Effector memory CD4-positive, alpha-beta T cell (primary cell): ENCODE measurements at places on chromosomes 16 and 17.

DNA sequence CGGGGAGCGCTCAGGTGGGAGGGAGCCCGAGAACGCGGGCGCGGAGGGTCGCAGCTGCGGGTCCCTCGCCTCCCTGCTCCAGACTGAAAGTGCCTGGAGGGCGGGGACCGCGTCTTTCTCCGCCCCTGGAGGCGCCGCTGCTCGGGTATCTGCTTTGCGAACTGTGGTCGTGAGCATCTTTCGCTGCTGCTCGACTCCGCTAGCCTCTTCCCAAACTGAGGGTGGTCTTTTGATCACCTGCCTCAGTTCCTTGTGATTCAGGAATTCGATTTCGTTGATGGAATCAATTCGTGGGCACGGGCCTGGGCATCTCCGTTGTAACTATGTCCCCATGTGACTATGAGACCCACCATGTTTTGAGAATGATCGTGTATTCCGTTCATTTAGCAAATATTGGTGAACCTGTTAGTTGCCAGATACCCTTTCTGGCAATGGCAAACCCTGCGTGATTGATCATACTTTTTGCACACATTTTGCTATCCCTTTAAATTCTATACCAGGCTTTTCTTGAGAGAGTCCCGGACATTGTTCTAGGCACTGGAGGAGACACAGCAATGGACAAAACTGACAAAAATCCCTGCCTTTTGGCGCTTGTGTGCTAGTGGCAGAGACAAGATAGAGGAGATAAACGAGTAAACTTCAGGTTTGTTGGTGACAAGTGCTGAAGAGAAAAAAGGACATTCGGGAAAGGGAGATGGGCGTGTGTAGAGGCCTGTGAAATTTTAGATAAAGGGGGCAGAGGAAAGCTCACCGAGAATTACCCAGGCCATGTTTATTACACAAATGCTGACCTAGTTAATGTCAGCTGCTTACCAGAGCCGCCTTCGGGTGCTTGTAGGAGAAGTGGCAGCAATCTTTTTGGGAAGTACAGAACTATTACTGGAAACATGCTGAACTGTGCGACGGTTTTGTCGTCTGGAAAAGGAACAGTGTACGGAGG is 948 bp downstream of the UTP18 start:
- no peak for DNase-seq

DNA sequence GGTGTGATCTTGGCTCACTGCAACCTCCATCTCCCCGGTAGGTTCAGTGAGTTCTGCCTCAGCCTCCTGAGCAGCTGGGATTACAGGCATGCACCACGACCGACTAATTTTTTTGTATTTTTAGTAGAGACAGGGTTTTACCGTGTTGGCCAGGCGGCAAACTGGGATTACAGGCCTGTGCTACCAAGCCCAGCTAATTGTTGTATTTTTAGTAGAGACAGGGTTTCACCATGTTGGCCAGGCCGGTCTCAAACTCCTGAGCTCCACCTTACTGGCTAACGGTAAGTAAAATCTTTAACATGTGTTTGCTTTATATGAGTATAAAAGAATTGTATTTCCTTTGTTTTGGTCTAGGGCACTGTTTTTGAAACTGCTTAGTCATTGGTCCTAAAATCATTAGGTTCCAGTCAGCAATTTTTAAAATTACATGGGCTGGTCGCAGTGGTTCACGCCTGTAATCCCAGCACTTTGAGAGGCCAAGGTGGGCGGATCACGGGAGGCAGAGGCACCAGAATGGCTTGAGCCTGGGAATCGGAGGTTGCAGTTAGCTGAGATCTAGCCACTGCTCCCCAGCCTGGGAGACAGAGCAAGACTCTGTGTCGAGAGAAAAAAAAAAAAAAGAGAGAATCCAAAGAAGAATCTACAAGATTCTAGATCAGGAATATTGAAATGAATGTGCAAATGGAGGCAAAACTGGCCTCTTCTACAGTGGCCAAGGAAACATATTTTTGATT is 3.6 kb downstream of the FLYWCH1 start:
- no peak for DNase-seq

GRCh38 chr16:86048221-86048620 is 149.3 kb downstream of the IRF8 start:
- DNase-seq: no peak

GRCh38 chr16:53892155-53892554 is 188.2 kb downstream of the FTO start:
- no peak for DNase-seq

- DNase-seq: no peak
These were observed 812 bp upstream of the MYOCD start for GRCh38 chr17:12664894-12665262.

DNA sequence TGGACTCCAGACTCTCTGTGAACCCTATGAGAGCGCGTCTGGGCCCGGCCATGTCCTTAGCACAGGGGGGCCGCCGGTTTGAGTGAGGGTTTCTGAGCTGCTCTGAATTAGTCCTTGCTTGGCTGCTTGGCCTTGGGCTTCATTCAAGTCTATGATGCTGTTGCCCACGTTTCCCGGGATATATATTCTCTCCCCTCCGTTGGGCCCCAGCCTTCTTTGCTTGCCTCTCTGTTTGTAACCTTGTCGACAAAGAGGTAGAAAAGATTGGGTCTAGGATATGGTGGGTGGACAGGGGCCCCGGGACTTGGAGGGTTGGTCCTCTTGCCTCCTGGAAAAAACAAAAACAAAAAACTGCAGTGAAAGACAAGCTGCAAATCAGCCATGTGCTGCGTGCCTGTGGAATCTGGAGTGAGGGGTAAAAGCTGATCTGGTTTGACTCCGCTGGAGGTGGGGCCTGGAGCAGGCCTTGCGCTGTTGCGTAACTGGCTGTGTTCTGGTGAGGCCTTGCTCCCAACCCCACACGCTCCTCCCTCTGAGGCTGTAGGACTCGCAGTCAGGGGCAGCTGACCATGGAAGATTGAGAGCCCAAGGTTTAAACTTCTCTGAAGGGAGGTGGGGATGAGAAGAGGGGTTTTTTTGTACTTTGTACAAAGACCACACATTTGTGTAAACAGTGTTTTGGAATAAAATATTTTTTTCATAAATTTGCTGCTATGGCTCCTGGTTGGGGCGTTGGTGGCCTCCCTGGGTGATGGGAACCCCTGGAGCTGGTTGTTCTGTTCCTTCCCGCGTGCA is 23.1 kb downstream of the STAT5A start:
- DNase-seq: no peak

- no peak for DNase-seq
These were observed 55.9 kb downstream of the FOXL1 start for GRCh38 chr16:86634292-86634691.

GRCh38 chr16:22955461-22956070 is 141.6 kb downstream of the HS3ST2 start:
- DNase-seq: no peak

GRCh38 chr16:82533189-82533588 is 93.6 kb upstream of the CDH13 start:
- no peak for DNase-seq

DNA sequence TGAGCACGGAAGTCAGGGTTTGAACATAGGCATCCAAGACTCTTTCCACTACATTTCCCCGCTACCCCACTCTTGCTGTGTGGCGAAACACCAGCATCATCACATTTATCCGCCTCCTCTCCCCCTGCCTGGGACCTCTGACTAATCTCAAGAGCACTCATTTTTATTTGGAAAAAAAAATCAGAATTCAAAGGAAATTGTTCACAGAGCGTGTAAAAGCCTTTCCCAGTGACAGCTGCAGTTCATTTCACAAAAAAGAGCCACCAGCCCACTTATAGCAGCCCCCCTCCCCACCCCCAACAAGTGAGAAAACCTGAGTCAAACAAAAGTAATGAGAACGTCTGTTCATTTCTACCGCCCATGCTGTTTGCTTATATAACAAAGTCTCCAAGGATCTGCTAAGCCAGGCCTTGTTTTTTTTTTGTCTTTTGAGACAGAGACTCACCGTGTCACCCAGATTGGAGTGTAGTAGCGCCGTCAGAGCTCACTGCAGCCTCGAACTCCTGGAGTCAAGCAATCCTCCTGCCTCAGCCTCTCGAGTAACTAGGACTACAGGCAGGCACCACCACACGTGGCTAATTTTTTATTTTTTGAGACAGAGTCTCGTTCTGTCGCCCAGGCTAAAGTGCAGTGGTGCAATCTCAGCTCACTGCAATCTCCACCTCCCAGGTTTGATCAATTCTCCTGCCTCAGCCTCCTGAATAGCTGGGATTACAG is 48.3 kb upstream of the HAPSTR1 start:
- DNase-seq: no peak

- DNase-seq: no peak
These were observed 31.7 kb upstream of the BRD7 start for GRCh38 chr16:50400312-50400966.

- no peak for DNase-seq
These were observed 1.1 kb downstream of the C1QTNF1 start for GRCh38 chr17:79024901-79025737.

- DNase-seq: no peak
These were observed 9.3 kb downstream of the YWHAE start for GRCh38 chr17:1390432-1391367.

DNA sequence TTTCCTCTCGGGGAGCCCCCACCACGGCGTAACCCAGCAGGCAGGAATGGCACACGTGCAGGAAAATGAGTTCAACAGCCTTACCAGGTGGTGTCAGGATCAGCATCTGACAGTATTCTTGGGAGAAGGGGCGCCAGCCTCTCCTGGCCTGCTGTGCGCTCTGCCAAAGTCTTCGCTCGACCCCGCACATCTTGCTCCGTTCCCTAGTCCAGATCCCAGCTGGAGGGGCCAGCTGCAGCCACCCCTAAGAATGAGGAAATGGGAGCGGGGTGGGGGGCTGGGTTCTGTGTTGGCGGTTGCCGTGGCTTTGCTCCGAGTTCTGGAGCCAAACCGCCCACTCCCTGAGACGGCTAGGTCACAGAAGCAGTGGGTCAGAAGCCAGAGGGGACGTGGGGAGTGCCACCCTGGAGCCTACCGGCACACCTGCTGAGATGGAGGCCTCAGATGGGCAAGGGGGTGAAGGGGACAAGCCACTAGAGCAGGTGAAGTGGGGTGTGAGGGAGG is at the start of gene CHCT1:
TSS of gene CHCT1 (plus strand) at position 328 of the 504 bp plus-strand sequence. CDS start at position 432, 104 bp downstream.
- DNase-seq: no peak

DNA sequence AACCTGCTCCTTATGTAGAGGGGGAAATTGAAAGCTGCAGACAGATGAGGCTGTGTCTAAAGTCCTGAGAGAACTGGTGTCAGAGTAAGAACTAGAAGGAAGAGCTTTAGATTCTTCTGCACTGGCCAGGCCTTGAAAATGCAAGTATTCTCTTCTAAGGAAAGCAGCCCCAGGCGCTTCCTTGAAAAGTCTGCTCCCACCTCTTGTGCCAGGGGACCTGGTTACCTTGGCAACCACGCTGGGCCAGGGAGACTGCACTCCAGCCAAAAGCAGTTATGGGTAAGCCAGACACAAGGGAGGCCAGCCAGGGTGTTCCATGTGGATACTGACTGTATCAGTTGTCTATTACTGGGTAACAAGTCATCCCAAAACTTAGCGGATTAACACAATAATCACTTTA is 228.6 kb upstream of the SDK2 start:
- no peak for DNase-seq

- no peak for DNase-seq
These were observed 69.8 kb downstream of the METRNL start for GRCh38 chr17:83149029-83149725.

DNA sequence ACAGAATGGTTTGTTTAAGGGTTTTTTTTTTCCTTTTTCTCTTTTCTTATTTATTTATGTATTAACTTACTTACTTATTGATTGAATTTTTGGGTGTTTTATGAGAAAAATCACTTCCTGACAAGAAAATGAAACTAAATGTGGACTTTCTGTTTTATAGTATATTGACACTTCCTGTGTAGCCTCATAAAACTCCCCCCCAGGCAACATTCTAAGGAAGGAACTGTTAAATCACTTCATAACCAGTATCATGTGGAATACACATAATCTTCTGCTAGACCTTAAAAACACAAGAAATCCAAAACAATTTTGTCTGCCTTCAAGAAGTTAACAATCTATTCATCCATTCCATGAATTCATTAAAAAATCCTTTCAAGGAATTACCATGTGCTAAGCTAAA is 164.1 kb upstream of the TOM1L1 start:
- DNase-seq: no peak

- DNase-seq: no peak
These were observed 162.5 kb downstream of the ZNF423 start for GRCh38 chr16:49693445-49693844.

DNA sequence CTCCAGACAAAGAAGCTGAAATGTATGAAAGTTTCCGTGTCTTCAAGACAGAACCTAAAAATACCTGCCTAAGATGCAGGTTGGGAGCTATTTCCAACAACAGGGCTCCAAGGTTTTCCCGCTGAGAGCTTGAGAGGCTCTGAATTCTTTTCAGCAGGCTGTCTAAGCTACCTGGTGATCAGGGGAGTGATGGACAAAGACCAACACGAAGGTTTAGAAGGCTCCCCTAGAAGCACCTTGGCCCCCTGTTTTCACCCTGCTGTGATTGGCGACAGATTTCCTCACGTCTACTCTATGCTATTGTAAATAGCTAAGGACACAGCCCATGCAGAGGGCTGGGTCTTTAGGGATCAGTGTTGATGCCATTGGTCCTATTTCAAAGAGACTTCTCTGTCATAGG is 275.2 kb upstream of the SALL1 start:
- DNase-seq: no peak

DNA sequence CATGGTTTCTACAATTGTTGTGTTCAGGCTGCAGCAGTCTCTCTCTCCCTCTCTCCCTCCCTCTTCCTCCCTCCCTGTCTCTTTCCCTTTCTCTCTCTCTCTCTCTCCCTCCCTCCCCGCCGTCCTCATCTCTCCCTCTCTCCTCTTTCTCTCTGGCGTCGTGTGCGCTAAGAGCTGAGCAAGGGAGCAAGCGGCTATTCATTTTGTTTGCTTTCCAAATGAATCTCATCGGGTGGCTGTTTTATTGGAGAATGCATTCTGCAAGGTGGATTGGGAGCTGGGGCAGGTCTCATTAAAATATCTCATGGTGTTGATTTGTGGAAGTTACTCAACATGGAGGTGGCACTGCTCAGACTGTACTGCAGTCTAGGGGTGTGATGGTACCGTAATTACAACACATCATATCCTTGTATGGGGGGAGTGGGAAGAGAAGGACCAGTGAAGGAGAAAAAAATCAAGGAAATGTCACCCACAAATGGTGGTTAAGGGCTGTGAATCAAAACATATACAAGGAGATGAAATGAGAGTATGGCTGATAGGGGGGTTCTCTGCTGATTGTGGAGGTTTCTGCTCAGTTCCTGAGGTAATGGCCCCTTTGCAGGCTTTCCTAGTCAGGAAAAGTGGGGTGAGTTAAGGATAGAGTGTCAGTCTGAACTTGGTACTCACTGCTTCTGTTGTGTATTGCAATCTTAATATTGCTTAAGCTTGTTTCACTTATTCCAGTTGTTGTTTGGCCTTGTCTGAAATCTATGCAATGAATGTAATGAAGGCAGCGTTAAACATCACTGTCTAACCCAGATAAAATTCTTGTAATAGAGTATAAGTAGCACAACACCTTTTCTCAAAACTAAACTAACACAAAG is 2.7 kb downstream of the MSL1 start:
- DNase-seq: no peak

DNA sequence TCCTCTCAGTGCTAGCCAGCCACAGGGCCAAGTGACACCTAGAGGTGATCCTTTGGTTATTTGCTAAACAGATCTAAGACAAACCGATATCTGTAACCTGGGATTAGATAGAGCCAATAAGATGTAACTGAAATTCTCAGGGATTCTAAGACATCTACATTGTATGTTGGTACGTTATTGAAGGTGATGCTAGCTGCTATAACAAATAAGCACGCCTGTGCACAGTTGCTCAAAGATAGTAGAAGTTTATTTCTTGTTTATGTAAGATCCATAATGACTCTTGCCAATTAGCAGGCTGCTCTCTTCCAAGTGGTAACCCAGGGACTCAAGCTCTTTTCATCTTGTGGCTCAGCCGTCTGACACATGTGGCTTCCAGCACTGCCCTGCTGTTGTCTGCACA is 370.3 kb downstream of the WWOX start:
- DNase-seq: no peak

GRCh38 chr16:84607694-84608093 is 10.2 kb downstream of the COTL1 start:
- no peak for DNase-seq
